Naive thymus-derived CD8-positive, alpha-beta T cell (primary cell): ENCODE measurements at places on chromosomes 11 and 22. TPM values are rescaled to one million over a fixed set of nuclear protein-coding genes. Genes with fewer than 3 reads are reported as not detected.

Gene FGF4
- not detected for total RNA-seq

Gene HINFP
- 68.6 TPM for total RNA-seq

Gene MYO18B
- 1.4 TPM for total RNA-seq

DNA sequence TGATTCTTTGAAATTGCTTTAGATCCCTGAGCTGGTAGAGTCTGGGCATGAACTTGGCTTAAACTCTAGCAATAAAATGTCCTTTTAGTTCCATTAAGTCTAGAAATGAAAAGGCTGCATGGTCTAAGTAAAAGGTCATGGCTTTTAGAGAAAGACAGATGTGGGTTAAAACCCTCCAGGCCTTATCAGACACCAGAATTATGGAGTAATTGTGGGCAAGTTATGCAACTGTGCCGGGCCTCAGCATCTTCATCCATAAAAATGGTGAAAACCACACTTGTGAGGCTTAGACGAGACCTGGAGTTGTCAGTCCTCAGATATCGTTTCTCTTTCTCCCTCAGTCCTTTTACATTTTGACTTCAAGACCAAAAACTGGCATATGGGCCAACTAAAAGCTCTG lies 597.9 kb upstream of the KIRREL3 start:
- DNase-seq = no peak

- DNase-seq = no peak
Measured at GRCh38 chr11:1793081-1793480, 29.4 kb upstream of the CTSD start.

- no peak for DNase-seq
Measured at GRCh38 chr11:86062719-86063118, 6.2 kb downstream of the PICALM start.

DNA sequence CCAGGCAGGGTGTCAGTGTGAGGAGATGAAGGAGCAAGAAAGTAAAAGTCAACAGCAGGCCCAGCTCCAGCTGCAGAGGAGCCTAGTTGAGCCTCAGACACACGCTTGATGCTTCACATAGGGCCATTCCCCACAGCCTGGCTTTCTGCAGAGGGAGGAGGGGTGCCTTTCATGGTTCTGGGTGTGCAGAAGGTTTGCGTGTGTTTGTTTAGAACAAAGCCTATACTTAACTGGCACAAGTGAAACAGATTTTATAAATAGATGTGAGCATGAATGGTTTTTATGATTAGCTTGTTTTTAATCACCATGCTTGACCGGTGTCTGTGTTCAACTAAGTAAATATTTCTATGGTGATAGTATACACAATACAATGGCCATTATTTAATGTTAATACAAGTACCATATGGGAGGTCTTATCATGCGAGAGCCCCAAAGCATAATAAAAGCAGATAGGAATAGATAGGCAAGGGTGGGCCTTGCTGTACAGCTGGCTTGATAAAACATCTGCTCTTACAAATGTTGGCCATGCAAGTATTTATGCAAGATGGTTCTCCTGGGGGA lies 290.2 kb downstream of the ETS1 start:
- peak; percentile 43 for DNase-seq
